ENCODE measurements at places on chromosomes 11 and 22. TPM values are rescaled to one million over a fixed set of nuclear protein-coding genes. Genes with fewer than 3 reads are reported as not detected.

The TRAF6 gene
- 14.2 TPM for total RNA-seq

The DRG1 gene
- 51.6 TPM for total RNA-seq

The RASSF10 gene
- total RNA-seq = not detected

The KCNK4 gene
- total RNA-seq = 0.44 TPM

The SYCE3 gene
- total RNA-seq = not detected

The ADAMTS15 gene
- not detected for total RNA-seq

The CHRNA10 gene
- total RNA-seq = 3.0 TPM

Data from endothelial cell of umbilical vein (primary cell).